ENCODE measurements at places on chromosomes 2 and 18. TPM values are rescaled to one million over a fixed set of nuclear protein-coding genes. Genes with fewer than 3 reads are reported as not detected.

The MAB21L4 gene
- not detected for total RNA-seq

The LIMS4 gene
- 4.7 TPM for total RNA-seq

The ANO7 gene
- 1.1 TPM for total RNA-seq

The CRYGD gene
- total RNA-seq = not detected

The SPC25 gene
- not detected for total RNA-seq

The IL1RN gene
- total RNA-seq = 1.1 TPM

The SERPINB3 gene
- total RNA-seq = not detected

The LRRTM4 gene
- total RNA-seq = 1.5 TPM

The STEAP3 gene
- 50.9 TPM for total RNA-seq

The IL1F10 gene
- not detected for total RNA-seq

The ELMOD3 gene
- total RNA-seq = 9.0 TPM

The DNAJC5G gene
- not detected for total RNA-seq

The PSMA8 gene
- not detected for total RNA-seq

The SDC1 gene
- total RNA-seq = 4.6 TPM

The VWC2L gene
- not detected for total RNA-seq

The SAG gene
- not detected for total RNA-seq

The ARHGEF33 gene
- total RNA-seq = 0.25 TPM

The ZCCHC2 gene
- total RNA-seq = 12.8 TPM

The DSG2 gene
- total RNA-seq = 5.6 TPM

The TMEM169 gene
- 0.36 TPM for total RNA-seq

The GULP1 gene
- total RNA-seq = 42.7 TPM

The FLACC1 gene
- 1.2 TPM for total RNA-seq

The AMER3 gene
- total RNA-seq = not detected

The SNRNP27 gene
- total RNA-seq = 49.4 TPM

The RNF25 gene
- 26.2 TPM for total RNA-seq

The FOXI3 gene
- not detected for total RNA-seq

The PIEZO2 gene
- 1.6 TPM for total RNA-seq

The HOXD13 gene
- total RNA-seq = not detected

The EML6 gene
- total RNA-seq = 0.49 TPM

The CLHC1 gene
- 36.5 TPM for total RNA-seq

The SCN3A gene
- 3.1 TPM for total RNA-seq

The MAL gene
- not detected for total RNA-seq

The PRKAG3 gene
- 0.41 TPM for total RNA-seq

The TBC1D8 gene
- 21.3 TPM for total RNA-seq

The L3MBTL4 gene
- not detected for total RNA-seq

The DSEL gene
- total RNA-seq = 108 TPM

The CUL3 gene
- total RNA-seq = 75.7 TPM

The VWA3B gene
- not detected for total RNA-seq

The PLCD4 gene
- total RNA-seq = 1.2 TPM

The LANCL1 gene
- 58.2 TPM for total RNA-seq

The XDH gene
- total RNA-seq = 3.1 TPM

The CFAP65 gene
- total RNA-seq = not detected

The COLEC12 gene
- 109 TPM for total RNA-seq

The ACOXL gene
- not detected for total RNA-seq

Data from fibroblast of the aortic adventitia (primary cell).